Smooth muscle cell of trachea (primary cell): ENCODE measurements at places on chromosomes 7 and 10. TPM values are rescaled to one million over a fixed set of nuclear protein-coding genes. Genes with fewer than 3 reads are reported as not detected.

Gene ITIH2
- total RNA-seq, result not detected in 2 replicates

Gene SLC26A5
- total RNA-seq, result not detected in 2 replicates

Gene CHST15
- total RNA-seq, result 0.73 and 12.1 TPM in 2 replicates

Gene BLOC1S2
- 57.2 and 62.8 TPM in 2 replicates for total RNA-seq

Gene FGL2
- 29.9 and 31.0 TPM in 2 replicates for total RNA-seq

Gene SFRP5
- total RNA-seq, result not detected in 2 replicates

Gene DIP2C
- total RNA-seq, result 17.0 and 21.8 TPM in 2 replicates

Gene VPS37D
- total RNA-seq, result 6.4 and 12.2 TPM in 2 replicates

Gene RHOBTB1
- 15.3 and 16.0 TPM in 2 replicates for total RNA-seq
